ENCODE measurements at places on chromosomes 4 and X.
A peak's percentile ranks its signal among the peaks of the same experiment; 100 is the strongest.

- DNase-seq: no peak
These were observed 187.3 kb downstream of the SLC39A8 start for GRCh38 chr4:102157984-102158383.

DNA sequence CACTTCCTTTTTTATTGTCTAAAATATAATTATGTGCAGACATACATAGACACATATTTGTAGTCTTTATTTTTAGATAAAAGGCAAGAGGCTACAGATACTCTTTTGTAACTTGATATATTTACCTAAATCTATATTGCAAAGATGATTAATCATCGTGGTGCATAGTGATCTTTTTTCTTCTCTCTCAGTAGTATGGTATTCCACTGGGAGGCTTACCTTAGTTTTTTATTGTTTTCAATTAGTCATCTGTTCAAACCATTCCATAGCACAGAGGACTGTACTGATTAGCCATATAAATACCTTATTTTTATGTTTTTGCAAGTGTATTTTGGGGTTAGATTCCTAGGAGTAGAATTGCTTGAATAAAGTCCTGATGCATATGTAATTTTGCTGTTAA lies 619.7 kb downstream of the GRXCR1 start:
- no peak for DNase-seq

- DNase-seq: no peak
These were observed 9.2 kb upstream of the SORCS2 start for GRCh38 chr4:7183161-7183560.

DNA sequence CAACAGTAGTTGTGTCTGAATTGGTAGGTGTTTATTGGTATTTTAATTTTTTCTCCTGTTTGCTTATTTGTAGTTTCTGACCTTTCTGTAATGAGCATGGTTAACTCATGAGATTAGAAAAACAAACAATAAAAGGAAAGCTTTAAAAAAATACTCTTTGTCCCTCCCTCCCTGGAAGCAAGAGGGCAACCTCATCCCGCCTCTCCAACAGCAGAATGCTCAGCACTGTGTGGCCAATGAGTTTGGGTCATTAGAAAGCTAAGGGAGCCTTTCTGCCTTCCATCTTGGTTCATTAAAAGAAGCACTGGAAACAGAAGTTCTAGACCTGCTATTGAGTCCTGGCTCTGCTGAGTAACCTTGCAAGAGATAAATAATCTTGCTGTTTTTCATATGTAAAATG lies 33.9 kb downstream of the TRPC5 start:
- DNase-seq: no peak

GRCh38 chrX:150363561-150364346 lies 637 bp downstream of the MAMLD1 start:
- peak; percentile 56 for DNase-seq

GRCh38 chrX:124127496-124127895 lies 166.0 kb downstream of the STAG2 start:
- DNase-seq: no peak

- DNase-seq: peak; percentile 29
These were observed 64.3 kb upstream of the WDR17 start for GRCh38 chr4:176001151-176002006.

GRCh38 chr4:44002368-44002767 lies 446.2 kb downstream of the KCTD8 start:
- DNase-seq: no peak

DNA sequence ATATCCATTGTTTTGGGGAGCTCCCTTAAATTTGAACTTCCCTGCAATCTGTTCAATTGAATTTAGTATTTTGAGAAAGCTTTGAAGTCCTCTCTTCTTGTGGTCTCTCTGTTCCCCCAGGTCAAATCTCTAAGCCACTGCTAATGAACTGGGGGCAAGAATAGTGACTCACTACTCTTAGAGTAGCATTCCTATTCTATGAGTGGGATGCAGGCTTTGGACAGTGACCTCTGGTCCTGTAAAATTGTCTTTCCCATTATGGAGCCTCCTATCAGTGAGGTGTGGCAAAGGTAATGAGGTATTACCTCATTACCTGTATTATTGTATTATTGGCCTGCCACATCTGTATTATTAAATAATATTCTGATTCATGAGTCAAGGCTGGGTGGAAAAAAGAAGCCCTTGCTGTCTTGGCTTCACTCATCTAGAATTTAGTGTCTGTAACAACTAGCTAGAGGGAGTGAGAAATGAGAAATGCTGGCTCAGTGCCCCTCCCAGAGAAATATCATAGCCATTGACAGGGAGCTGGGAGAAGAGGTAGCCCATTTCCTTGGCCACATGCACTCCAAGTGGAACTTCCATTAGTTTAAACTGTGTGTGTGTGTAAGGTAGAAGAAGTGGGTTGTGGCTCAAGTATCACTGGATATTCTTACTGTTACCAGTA lies 393.9 kb upstream of the CTSO start:
- DNase-seq: peak; percentile 49

GRCh38 chr4:174318829-174319764 lies 35.4 kb downstream of the CEP44 start:
- peak; percentile 2 for DNase-seq

DNA sequence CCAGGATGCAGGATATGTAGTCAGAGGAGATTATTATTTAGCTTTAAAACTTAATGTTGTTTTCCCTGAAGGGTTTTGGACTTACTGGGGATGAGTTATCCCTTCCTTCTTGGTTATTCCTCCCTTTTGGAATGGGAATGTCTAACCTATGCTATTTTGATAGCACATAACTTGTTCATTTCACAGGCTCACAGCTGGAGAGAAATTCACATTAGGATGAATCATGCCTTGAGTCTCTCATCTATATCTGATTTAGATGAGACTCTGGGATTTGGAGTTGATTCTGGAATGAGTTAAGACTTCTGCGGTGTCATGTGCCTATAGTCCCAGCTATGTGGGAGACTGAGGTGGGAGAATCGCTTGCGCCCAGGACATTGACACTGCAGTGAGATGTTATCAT lies 81.1 kb downstream of the ATP11C start:
- no peak for DNase-seq

DNA sequence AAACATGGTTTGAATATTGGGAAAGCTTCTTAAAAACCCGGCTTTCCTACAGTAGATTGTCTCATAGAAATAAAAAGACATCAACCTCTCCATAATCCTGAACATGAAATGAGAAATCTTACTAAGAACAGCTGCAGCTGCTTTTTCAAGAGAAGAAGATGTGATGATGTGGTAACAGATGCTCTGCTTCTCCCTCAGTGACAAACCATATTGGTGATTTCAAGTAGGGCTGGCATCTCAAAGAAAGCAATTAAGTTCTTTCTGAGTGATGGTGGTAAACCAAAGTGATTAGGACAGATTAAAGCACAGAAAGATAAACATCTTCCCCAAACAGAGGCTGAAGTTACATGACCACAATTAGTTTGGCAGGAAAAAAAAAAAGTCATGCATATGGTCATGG lies 1477.7 kb downstream of the RAPGEF2 start:
- DNase-seq: no peak

DNA sequence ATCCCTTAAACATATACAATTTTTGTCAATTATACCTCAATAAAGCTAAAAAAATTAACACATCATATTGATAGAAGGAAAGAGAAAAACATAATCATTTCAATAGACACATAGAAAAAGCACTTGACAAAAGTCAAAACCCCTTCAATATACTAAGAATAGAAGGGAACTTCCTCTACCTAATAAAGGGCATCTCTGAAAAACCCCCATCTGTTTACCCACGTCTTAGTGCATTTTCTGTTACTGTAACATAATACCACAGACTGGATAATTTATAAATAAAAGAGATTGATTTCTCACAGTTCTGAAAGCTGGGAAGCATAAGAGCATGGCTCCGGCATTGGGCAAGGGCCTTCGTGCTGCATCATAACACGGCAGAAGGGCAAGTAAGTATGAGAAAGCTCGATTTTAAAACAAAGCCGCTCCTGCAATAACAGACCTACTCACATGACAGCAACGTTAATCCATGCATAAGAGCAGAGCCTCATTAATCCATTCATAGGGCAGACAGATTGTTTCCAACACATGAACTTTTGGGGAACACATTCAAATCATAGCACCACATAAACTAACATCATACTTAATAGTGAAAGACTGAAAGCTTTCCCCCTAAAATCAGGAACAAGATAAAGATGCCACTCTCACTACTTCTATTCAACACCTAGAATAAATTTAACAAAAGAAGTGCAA lies 15.7 kb downstream of the STEEP1 start:
- no peak for DNase-seq

- no peak for DNase-seq
These were observed 13.2 kb downstream of the ZDHHC9 start for GRCh38 chrX:129830494-129830893.
